ENCODE measurements at places on chromosomes 5 and 9.

DNA sequence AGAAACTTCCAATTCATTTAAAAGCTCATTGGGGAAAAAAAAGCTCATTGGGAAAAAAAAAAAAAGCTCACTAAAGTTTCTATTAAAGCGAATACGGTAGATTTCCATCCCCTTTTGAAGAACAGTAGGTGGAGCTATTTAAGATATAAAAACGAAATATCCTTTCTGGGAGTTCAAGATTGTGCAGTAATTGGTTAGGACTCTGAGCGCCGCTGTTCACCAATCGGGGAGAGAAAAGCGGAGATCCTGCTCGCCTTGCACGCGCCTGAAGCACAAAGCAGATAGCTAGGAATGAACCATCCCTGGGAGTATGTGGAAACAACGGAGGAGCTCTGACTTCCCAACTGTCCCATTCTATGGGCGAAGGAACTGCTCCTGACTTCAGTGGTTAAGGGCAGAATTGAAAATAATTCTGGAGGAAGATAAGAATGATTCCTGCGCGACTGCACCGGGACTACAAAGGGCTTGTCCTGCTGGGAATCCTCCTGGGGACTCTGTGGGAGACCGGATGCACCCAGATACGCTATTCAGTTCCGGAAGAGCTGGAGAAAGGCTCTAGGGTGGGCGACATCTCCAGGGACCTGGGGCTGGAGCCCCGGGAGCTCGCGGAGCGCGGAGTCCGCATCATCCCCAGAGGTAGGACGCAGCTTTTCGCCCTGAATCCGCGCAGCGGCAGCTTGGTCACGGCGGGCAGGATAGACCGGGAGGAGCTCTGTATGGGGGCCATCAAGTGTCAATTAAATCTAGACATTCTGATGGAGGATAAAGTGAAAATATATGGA is at the start of gene PCDHGA12:
PCDHGA12 (plus strand) TSS at position 176 of the 782 bp plus-strand sequence; CDS start at position 429, 253 bp downstream.
- DNase-seq: peak; percentile 52

- DNase-seq: no peak
These were observed 129.3 kb upstream of the IER5L start for GRCh38 chr9:129307227-129307970.

- peak; percentile 93 for DNase-seq
These were observed 6.0 kb downstream of the B4GALT1 start for GRCh38 chr9:33161011-33161588.

GRCh38 chr9:110591526-110591925 is 12.0 kb upstream of the SVEP1 start:
- DNase-seq: no peak

DNA sequence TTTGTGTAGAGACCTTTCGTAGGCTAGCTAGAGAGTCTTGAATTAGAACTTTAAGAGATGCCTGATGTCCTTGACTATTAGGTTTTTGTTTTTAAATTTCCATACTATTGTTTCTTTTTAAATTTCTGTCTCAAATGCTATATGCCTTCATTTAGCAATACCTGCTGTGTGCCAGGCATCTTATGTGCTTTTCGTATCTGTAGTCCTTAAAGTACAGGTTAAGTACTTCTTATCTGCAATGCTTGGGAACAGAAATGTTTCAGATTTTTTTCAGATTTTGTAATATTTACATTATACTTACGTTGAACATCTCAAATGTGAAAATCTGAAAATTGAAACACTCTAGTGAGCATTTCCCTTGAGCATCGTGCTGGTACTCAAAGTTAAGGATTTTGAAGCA is 49.0 kb downstream of the IPO11 start:
- no peak for DNase-seq

GRCh38 chr9:117987945-117988344 is 283.7 kb downstream of the TLR4 start:
- no peak for DNase-seq

DNA sequence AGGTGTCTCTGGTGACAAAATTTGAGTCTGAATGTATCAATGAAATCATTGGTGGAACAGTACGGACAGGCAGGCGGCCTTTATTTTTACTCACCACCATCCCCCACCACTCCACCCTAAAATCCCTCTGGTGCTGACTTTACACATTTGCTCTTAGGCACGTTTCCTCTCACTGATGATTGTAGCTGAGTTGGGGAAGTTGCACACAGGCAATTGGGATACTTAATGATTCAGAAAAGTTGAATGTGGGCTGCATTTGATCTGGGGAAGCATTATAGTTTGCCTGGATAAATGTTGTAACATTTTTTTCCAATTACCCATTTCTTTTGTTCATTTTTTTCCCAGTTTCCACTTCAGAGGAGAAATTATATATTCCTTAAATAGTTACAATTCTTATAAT is 658.4 kb downstream of the TLR4 start:
- DNase-seq: no peak

DNA sequence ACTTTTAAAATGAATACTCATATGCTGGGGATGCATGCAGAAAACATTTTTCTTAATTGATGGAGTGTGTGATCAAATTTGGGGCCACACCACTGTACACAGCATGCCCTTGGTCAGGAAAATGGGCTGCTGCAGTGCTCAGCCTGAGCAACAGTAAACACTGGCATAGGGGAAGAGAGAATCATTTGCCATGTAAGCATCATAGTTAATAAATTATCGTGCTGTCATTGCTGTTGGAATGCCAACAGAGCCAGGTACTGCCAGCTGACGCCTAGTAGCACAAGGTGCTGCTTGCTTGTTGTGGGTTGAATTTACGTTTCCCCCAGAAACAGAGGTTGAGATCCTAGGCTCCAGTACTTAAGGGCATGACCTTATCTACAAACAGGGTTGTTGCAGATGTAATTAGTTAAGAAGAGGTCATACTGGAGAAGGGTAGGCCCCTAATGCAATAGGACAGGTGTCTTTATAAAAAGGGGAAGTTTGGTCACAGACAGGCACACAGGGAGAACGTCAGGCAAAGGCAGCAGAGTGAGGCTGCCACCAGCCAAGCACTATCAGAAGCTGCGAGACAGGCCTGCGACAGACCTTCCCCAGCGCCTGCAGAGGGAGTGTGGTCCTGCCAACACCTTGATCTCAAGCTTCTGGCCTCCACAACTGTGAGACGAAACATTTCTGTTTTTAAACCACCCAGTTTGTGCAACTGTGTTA is 25.3 kb downstream of the DAP start:
- DNase-seq: no peak

- DNase-seq: no peak
These were observed 59.0 kb upstream of the ZBTB43 start for GRCh38 chr9:126745574-126746411.

DNA sequence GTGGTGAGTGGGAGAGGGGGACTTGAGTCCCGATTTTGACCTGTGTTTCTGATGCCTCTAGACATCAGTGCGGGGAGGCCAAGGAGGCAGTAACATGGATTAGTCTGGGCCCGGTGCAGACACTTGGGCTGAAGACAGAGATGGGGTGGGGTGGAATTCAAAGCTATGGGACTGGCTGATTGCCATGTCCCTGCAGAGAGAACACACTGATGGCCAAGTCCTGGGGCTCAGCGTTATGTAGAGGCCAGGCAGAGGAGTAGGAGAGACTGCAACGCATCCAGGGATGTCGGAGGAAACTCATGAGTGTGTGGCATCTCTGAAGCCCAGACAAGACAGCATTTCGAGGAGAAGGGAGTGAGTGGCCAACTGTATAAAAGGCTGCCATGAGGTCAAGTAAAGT is 30.1 kb downstream of the PSD2 start:
- DNase-seq: no peak

DNA sequence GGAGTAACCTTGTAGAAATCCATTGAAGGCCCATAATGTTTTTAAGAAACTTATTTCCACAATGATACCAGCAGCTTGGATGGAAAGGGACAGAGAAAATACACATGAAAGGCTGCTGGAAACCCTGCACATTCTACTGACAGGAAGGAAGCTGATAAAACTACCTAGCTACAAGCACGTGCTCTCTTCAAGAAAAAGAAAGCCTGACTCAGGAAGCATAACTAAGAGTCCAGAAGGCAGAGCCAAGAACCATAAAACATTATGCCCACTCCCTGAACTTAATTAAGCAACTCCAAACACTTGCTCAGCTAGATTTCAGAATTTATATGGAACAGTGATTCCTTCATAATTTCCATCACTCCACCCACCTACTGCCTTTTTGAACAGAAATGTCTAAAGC is 430.8 kb downstream of the SEMA5A start:
- no peak for DNase-seq

GRCh38 chr5:55387865-55388264 is 80.1 kb downstream of the MTREX start:
- no peak for DNase-seq

- no peak for DNase-seq
These were observed 471.5 kb downstream of the HINT1 start for GRCh38 chr5:130693509-130693908.

Measured in AG04449 (cell line).